ENCODE measurements at places on chromosomes 6 and 20. TPM values are rescaled to one million over a fixed set of nuclear protein-coding genes. Genes with fewer than 3 reads are reported as not detected.
A peak's percentile ranks its signal among the peaks of the same experiment; 100 is the strongest.

FLRT3 gene
- total RNA-seq: 35.2 TPM

TNFRSF6B gene
- total RNA-seq: not detected

BCAS4 gene
- total RNA-seq: 7.3 TPM

PRL gene
- total RNA-seq: not detected

FAM184A gene
- 7.6 TPM for total RNA-seq

SLC22A2 gene
- not detected for total RNA-seq

DNA sequence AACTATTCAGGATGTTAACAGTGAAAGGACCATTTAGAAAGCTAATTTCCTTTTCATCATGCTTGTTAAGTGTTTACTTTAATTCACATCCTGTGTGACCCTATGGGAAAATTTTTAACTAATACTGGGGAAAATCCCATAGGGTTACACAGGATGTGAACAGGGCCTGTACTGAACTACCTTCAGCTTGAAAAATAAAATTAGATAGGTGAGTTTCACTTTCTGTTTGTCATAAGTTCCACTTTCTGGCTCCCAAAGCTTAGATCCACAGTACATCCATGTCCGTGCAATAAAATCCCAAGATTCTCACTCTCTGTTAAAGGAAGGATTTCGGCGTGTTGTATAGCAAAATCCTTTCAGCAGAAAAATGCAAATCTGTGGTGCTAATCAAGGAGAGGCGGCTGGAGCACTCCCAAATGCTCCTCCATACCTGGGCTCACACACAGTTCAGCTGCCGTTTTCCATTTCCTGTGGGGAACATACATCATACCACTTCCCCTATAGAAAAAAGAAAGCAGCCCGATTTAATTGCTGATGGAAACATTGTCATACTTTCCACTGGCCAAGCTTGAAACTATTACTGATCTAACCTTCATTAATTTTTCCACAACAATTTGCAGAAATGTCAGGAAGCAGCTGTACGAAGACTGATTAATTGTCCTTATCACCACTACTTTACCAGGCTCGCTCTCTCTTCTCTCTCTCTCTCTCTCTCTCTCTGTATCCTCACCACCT is 125.2 kb downstream of the HIVEP2 start:
- H3K4me3 ChIP-seq: no peak overlapping the region
- peaks cover 10% of the 10 kb centered on the region for H3K4me1 ChIP-seq
- H3K27me3 ChIP-seq: no peaks in the 10 kb centered on the region
- no peaks in the 10 kb centered on the region for H3K36me3 ChIP-seq
- no peak for DNase-seq
- peak overlapping the region; percentile 54 for H3K27ac ChIP-seq

DNA sequence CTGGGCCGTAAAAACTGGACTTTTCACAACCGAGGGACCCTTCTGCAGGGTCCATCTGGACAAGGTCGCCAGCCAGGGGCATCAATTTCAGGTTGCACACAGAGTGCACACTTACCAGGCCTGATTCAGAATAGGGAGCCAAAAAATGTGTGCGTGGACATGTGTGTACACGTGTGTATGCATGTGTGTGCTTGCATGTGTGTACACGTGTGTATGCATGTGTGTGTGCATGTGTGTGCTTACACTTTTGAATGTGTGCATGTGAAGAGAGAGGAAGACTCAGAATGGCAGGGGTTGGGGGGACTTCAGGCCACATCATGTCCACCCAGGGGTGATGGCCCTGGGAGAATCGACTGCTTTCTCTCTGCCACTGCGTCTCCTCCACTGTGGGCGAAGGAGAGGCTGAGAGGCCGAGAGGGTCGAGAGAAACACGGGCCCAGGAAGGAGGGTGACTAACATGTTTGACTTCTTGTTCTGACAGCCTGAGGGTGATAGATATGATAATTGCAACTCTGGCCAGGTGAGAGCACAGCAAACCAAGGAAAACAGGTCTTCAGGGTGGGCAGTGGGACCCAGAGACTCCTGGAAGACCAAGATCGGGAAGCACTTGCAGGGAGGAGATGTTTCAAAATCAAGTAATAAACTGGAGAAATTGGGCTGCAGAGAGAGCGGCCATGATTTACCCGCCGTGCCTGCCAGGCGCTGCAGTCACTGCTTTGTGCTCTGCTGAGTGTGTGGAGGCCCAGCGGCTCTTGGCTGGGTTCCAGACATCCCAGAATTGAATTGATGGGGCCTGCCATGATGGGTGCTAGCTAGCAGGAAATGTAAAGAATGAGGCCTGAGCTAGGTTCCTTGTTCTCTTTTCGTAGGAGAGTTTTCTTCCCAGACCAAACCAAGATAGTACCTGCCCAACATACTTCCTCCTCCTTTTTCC is 310.8 kb downstream of the QKI start:
- no peak overlapping the region for H3K27ac ChIP-seq
- H3K4me1 ChIP-seq: peaks cover 36% of the 10 kb centered on the region
- H3K4me3 ChIP-seq: no peak overlapping the region
- no peaks in the 10 kb centered on the region for H3K36me3 ChIP-seq
- H3K27me3 ChIP-seq: peaks cover 3% of the 10 kb centered on the region

GRCh38 chr6:62324834-62325233 is 38.8 kb upstream of the KHDRBS2 start:
- DNase-seq: no peak
- H3K4me1 ChIP-seq: peaks cover 20% of the 10 kb centered on the region
- H3K36me3 ChIP-seq: no peaks in the 10 kb centered on the region
- H3K27me3 ChIP-seq: no peaks in the 10 kb centered on the region
- no peak overlapping the region for H3K27ac ChIP-seq

DNA sequence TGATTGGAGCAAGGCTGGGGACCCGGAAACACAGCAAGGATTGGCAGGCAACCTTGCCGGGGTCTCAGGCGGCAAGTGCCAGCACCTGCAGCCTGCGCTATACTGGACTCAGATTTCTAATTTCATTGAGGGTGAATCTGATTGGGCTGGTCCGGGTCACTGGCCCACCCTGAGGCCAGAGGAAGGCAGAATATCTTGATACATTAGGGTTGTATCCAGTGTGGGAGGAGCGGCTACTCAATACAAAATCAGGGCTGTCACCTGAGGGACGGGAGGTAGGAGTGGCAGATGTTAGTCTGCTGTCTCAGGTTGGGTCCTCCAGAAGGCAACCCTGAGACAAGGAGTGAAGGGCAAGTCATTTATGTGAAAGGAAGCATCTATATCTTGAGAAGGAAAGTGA is 40.7 kb downstream of the BFSP1 start:
- no peak overlapping the region for H3K4me3 ChIP-seq
- peaks cover 3% of the 10 kb centered on the region for H3K27me3 ChIP-seq
- DNase-seq: no peak
- no peaks in the 10 kb centered on the region for H3K36me3 ChIP-seq
- no peak overlapping the region for H3K27ac ChIP-seq
- no peaks in the 10 kb centered on the region for H3K4me1 ChIP-seq

DNA sequence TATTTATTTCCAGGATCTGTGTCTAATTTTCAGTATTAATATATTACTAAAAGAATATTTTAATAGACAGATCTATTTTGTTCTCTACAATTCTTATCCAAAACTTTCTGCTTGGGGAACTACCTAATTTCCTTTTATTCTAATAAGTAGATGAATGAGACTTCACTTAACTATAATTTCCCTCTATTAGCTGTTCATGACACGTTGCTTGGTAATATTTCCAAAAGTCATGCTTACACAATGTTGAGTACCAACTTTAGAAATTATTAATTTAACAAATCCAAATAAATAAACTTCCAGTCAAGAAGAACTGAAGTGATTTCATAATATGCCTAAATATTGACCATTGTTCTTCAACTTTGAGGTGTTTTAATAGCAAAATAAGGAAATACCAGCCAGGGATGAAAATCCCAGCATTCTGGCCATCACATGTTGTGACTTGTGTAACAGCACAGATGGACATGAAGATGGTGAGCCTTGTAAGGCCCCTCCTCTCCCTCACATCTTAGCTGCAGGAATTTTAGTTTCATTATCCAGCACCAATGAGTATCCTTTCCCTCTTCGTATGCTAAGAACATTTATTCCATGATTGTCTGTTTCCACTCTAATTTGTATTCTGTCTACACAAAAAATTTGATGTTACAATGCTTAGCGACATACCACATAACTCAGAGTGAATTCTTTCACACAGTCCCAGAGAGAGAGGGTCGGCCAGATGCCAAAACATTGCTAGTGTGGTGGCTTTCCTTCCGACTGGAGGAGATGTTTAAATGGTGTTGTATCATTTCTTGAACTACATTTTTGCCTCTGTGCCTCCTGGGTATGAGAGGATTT is 137.5 kb downstream of the FOXA2 start:
- DNase-seq: no peak
- H3K27ac ChIP-seq: no peak overlapping the region
- H3K36me3 ChIP-seq: no peaks in the 10 kb centered on the region
- H3K4me3 ChIP-seq: no peak overlapping the region

GRCh38 chr6:52976149-52976548 is 18.9 kb downstream of the GSTA4 start:
- no peak overlapping the region for H3K4me3 ChIP-seq

- H3K27ac ChIP-seq: no peak overlapping the region
- peaks cover 30% of the 10 kb centered on the region for H3K4me1 ChIP-seq
- H3K27me3 ChIP-seq: no peaks in the 10 kb centered on the region
- H3K4me3 ChIP-seq: peak overlapping the region; percentile 53
- peaks cover 19% of the 10 kb centered on the region for H3K36me3 ChIP-seq
These were observed 135.3 kb downstream of the CDH4 start for GRCh38 chr20:61387204-61387953.

- peaks cover 16% of the 10 kb centered on the region for H3K4me1 ChIP-seq
- H3K27ac ChIP-seq: no peak overlapping the region
- DNase-seq: no peak
These were observed 86.8 kb downstream of the HAO1 start for GRCh38 chr20:7853493-7853892.

DNA sequence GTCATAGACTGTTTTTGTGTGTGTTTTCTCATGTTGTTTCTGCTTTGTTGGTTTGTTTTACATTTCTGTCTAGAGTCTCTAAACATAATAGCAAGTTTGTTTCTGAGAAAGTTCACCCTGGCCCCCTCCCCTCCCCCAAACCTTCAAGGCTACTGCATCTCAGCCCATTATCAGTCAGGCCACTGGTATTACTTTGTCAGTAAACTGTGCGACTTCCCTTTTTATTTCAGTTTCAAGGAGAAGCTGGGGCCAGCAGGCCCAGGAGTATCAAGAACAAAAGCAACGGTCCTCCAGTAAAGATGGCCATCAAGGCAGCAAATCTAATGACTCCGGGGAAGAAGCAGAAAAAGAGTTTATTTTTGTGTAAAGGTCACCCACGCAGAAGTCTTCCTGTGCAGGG is 32.8 kb upstream of the SCGN start:
- DNase-seq: no peak
- no peak overlapping the region for H3K27ac ChIP-seq
- H3K36me3 ChIP-seq: no peaks in the 10 kb centered on the region
- H3K27me3 ChIP-seq: no peaks in the 10 kb centered on the region
- no peak overlapping the region for H3K4me3 ChIP-seq

- H3K4me1 ChIP-seq: no peaks in the 10 kb centered on the region
- H3K27ac ChIP-seq: no peak overlapping the region
- no peaks in the 10 kb centered on the region for H3K36me3 ChIP-seq
- no peak overlapping the region for H3K4me3 ChIP-seq
- DNase-seq: no peak
- peaks cover 58% of the 10 kb centered on the region for H3K27me3 ChIP-seq
These were observed 37.6 kb upstream of the ANGPT4 start for GRCh38 chr20:953742-954141.
